Epithelial cell of proximal tubule (primary cell): ENCODE measurements at places on chromosomes 1 and 21. TPM values are rescaled to one million over a fixed set of nuclear protein-coding genes. Genes with fewer than 3 reads are reported as not detected.
A peak's percentile ranks its signal among the peaks of the same experiment; 100 is the strongest.

GRCh38 chr1:56774067-56774609 lies 45.1 kb downstream of the FYB2 start:
- no peak for DNase-seq

- DNase-seq: peak; percentile 66
Measured at GRCh38 chr1:165871311-165872067, 44.1 kb downstream of the UCK2 start.

- no peak for DNase-seq
Measured at GRCh38 chr1:183148599-183148998, 37.5 kb upstream of the LAMC2 start.

- no peak for DNase-seq
Measured at GRCh38 chr1:201011616-201012015, 11.9 kb downstream of the KIF21B start.

DNA sequence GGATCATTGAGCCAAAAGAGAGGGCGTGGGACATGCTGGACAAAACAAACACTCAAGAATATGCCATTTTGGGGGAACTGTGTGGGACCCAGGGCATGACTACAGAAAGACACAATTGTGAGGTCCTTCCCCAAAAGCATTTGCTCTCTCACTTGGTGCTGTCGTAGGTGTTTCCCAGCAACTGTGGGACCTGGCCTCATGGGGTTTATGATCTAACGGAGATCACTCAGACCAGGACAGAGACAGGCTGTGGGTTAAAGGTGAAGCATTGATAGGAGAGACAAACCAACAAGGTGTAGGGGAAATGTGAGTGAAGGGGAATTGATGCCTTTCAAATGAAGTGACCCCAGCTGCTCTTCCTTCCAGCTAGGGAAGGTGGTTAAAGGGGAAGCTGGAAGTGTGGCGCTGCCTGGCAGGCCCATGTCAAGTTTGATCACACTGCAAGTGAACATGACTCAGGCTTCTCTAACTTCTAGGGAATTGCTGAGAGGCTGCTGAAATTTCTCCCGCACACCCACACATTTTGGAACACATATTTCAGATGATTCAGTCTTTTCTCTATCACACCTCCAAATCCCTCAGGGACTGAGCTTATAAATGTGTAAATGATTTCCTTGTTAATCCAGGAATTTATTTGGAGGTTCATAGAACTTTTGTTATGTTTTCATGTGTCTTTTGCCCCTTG lies 30.2 kb downstream of the TRAF5 start:
- DNase-seq: no peak

DNA sequence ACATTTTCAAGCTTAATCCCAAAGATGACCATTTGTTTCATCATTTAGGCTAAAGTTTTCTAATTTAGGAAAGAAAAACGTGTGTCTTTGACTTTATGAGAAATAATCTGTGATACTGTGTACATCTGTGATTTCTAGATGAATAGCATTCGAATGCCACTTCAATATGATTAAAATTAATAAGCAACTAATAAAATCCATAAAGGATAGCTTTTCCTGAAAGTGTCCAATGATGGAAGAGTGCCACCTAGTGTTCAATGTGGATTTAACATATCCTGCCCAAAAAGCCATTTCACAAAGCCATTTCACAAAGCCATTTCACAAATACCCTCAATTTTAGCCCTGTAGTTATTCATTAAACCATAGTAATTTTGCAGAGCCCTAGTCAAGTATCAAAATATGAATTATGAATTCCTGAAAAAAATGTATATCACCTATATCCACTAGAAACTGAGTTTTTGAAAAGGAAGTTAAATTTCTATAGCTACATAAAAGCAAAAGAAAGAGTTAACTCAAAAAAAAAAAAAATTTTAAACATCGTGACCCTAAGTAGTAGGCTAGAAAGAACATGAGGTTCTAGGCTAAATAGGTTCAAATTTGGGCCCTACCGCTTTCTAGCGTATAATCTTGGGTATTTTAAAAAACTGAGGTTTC lies 19.1 kb downstream of the NME7 start:
- DNase-seq: no peak

GRCh38 chr1:119895102-119895501 lies 1.2 kb downstream of the ADAM30 start:
- DNase-seq: no peak

DNA sequence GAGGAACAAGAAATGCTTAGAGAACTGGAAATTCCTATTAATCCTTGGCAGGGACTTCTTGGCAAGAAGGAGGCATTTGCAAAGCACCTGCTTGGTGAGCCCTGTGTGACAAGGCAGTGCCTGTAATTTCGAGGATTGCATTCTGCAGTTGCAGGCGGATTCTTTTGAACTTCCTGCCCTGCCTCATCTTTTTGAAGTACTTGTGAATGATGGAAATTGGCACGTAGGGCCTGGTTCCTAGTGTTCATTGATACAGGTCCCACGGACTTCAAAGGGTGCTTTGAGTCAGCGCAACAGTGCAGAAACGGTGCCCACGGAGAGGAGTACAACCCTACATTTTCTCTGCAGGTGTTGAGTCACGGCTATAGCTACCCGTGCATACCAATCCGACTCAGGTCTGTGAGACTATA lies 6.4 kb downstream of the HUNK start:
- DNase-seq: no peak

DNA sequence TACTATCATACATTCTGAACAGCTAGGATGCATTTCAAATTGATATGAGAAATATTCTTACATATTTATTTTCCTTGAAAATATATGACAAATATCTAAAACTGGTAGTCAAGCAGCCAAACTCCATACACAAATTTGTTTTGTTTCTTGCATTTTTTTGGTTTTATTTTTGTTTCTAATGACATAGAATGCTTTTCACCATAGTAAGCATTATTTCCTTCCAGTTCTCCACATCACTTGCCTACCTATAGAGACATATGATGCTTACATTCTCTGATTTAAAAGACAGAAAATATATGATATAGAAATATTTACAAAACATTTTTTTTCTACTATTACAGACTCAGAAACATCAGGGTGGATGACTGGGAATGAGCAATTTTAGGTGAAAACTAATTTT lies 726.4 kb upstream of the ADGRL4 start:
- no peak for DNase-seq

GRCh38 chr1:68723791-68724190 lies 226.9 kb upstream of the DEPDC1 start:
- DNase-seq: no peak

DNA sequence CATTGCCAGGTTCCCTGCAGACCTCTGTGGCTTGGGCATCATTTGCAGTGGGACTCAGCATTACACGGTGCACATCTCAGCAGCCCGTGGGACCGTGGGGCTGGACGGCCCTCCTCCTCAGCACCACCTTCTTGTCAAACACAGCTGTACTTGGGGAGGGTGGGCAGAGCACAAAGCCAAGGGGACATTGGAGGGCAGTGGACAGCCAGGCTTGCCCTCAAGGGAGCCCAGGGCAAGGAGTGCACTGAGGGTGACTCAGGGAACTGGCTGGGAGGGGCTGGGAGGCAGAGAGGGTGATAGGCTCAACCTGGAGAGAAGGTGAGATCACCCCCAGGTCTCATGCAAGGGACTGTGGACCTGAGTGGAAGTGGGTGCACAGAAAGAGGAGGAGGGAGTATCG lies 3.4 kb downstream of the CAPN9 start:
- no peak for DNase-seq

GRCh38 chr21:28283641-28284490 lies 708.8 kb downstream of the LTN1 start:
- DNase-seq: no peak

GRCh38 chr21:44317241-44317782 lies 17.5 kb downstream of the PFKL start:
- DNase-seq: no peak

- no peak for DNase-seq
Measured at GRCh38 chr1:149936170-149936991, at the start of gene MTMR11. Gene MTMR11 (minus strand): TSS chr1:149936879. CDS start chr1:149936647, 232 bp downstream.

- no peak for DNase-seq
Measured at GRCh38 chr1:56063461-56063860, 515.9 kb downstream of the PLPP3 start.

- DNase-seq: no peak
Measured at GRCh38 chr1:89624314-89624713, 8.6 kb upstream of the LRRC8C start.

DNA sequence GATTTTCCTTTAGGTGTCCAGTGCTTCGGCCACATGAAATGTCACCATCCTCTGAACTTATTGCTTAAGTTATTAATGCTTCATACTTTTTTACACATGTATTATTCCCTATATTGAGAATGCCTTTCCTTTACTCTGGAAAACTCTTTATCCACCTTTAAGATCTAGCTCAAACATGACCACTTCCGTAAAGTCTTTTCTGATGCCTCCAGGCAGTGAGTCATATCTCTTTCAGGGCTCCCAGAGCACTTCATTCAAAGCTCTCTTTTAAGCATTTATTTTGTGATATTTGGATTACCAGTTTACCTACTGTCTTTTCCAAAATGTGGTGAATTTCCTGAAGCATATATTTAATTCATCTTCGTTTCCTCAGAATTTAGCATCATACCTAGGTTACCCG lies 178.9 kb downstream of the HS2ST1 start:
- DNase-seq: no peak

DNA sequence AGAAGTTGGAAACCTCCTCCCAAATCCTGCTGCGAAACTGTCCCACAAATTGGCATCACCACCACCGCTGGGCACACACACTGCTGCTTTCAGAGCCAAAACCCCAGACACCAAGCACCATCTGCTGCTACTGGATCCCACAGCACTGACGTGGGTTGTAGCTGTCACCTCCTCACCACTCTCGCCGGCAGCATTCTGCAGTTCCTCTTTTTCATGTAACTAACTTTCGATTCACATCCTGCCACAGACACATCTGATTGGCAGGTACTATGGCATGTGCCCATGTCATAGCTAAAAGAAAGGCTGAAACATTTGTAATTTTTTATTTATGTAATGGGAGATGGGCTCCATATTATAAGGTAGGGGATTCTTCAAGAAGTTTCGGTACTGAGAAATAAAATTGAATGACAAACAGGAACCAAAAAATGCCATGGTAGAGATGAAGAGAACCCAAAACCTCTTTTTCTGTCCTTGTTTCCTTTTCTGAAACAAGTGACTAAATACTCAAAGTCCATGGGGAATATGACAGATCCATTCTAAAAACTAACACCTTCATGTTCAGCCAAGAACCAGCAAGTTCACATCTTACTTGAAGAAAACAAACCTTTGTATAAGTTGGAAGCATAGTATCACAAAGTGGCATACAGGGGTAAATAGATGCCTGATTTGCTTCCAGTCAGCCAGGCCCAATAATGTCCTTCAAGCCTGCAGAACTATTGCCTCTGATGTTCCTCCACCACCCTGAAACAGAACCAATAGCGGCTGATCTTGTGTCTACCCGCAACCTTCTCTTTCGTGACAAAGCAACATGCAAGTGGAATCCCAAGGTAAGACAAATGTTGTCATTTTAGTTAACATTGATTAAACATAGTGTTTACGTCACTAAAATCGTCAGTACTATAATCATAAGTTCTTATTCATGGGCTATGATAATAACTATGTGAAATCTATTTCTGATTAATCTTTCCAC lies 26.6 kb upstream of the RGS13 start:
- no peak for DNase-seq

- DNase-seq: no peak
Measured at GRCh38 chr1:215083383-215083961, 935 bp downstream of the KCNK2 start.

DNA sequence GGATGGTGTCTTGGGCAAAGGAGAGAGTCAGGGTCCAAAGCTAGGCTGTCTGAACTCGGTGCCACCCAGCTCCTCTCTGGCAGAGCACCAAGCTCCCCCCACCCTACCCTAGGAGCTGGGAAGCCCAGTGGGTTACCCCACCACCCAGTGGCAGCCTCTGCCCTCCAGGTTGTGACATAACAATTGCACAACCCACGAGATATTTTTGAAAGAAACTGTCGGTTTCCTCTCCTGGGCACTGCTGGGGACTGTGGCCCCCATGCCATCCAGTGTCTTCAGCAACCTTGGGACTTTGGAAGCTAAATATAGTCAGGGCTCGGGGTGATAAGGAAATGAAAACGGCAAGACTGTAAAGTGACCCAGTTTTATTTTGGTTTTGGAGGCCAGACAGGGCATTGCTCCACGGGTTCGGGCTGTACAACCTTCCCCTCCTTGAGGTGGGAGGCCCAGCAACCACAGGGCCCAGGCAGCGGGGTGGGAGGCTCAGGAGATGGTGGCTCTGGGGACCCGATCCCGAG lies 1.4 kb downstream of the CITED4 start:
- DNase-seq: no peak

GRCh38 chr1:205914155-205914507 lies 29.1 kb downstream of the SLC26A9 start:
- no peak for DNase-seq

GRCh38 chr21:45848331-45848730 lies 133.2 kb upstream of the COL6A1 start:
- no peak for DNase-seq

DNA sequence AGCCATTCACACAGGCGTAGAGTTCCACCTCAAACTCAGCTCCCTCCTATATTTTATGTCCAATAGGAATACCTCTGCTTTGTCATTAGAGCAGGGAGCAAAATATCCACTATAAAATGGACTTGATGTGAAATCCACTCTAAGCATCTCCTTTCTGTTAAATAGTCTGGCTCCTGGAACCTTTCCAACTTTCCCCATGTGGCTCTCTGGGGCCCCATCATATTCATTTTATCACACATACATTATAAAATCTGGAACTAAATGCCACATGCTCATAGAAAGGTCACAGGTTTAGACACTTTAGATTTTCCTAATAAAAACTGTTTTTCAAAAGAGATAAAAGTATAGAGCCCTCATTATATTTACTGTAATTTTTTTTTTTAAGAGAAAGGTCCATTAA lies 82.1 kb downstream of the PTPN14 start:
- no peak for DNase-seq

GRCh38 chr1:965526-966134 lies 652 bp upstream of the PLEKHN1 start:
- no peak for DNase-seq

GRCh38 chr1:217407534-217408001 lies 223.3 kb downstream of the GPATCH2 start:
- DNase-seq: no peak

DNA sequence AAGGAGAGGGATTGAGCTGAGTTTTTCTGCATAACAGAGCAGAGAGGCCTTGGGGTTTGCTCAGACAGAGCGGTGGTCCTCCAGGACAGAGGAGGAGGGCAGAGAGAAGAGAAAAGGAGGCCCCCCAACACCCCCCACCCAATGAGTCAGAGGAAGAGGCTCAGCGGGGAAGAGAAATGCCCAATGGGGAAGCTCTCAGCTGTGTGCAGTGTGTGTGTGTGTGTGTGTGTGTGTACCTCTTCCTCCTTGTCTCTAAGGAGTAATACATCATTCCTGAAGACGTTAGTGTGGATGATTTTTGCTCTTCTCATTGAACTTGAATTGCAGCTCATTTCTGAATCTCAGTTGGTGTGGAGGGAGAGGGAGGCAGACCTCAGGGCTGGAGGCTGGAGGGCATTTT lies 8.7 kb downstream of the TMPRSS3 start:
- DNase-seq: no peak

DCST2 gene
- total RNA-seq: 0.12 TPM in 1 of 2 replicates, not detected in the other

GMEB1 gene
- 9.5 and 11.5 TPM in 2 replicates for total RNA-seq

UBXN11 gene
- 3.8 and 4.8 TPM in 2 replicates for total RNA-seq

VANGL2 gene
- total RNA-seq: 5.6 and 7.2 TPM in 2 replicates

PODN gene
- total RNA-seq: 0.06 TPM in 1 of 2 replicates, not detected in the other

LCE2A gene
- total RNA-seq: not detected in 2 replicates

C1orf94 gene
- not detected in 2 replicates for total RNA-seq

EIF2D gene
- 45.6 and 53.2 TPM in 2 replicates for total RNA-seq

TRIM67 gene
- total RNA-seq: not detected in 2 replicates

KRTAP19-1 gene
- not detected in 2 replicates for total RNA-seq

S100A7 gene
- not detected in 2 replicates for total RNA-seq

DIO1 gene
- not detected in 2 replicates for total RNA-seq

COL8A2 gene
- total RNA-seq: 0.06 and 0.65 TPM in 2 replicates

IVL gene
- 0.35 and 2.1 TPM in 2 replicates for total RNA-seq

DDOST gene
- total RNA-seq: 191 and 331 TPM in 2 replicates

VWA5B1 gene
- total RNA-seq: not detected in 2 replicates

POU3F1 gene
- total RNA-seq: not detected in 2 replicates
